Activated CD4-positive, alpha-beta T cell treated with anti-CD3 and anti-CD28 coated beads, Interleukin-2, amount 50 U/mL, for 16 hours (primary cell): ENCODE measurements at places on chromosomes 7 and 10.
A peak's percentile ranks its signal among the peaks of the same experiment; 100 is the strongest.

DNA sequence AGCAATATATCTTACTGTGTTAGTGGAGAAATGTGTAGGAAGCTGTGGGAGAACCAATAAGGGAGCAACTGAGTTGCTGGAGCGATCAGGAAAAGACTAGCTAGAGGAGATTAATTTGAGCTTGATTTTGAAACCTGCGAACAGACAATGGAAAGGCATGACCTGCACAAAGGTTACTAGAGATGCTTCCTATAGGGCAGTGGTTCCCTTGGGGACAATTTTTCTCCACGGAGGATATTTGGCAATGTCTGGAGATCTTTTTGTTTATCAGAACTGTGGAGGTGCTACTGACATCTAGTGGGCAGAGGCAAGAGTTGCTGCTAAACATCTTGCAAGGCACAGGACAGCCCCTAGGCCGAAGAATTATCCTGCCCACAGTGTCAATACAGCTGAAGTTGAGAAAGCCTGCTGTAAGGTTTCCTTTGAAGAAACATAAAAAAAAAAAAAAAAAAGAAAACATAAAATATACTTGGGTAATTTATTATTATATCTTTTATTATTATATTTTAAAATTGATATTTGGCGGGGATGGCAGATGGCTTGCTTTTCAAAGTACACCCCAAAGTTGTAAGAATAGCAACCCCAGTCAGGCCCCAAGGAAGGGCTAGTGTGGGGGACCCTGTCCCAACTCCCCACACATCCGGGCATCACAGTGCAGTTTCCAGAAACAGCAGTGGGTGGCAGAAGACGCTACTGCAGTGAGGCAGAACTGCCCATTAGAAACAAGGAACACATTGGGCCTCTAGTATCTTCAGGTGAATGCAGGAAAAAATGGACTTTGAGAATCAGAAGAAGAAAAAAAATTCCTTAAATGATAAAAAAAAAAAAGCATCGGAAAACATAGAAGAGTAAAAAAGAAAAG is 481.6 kb downstream of the SH2D4B start:
- peak; percentile 36 for DNase-seq

DNA sequence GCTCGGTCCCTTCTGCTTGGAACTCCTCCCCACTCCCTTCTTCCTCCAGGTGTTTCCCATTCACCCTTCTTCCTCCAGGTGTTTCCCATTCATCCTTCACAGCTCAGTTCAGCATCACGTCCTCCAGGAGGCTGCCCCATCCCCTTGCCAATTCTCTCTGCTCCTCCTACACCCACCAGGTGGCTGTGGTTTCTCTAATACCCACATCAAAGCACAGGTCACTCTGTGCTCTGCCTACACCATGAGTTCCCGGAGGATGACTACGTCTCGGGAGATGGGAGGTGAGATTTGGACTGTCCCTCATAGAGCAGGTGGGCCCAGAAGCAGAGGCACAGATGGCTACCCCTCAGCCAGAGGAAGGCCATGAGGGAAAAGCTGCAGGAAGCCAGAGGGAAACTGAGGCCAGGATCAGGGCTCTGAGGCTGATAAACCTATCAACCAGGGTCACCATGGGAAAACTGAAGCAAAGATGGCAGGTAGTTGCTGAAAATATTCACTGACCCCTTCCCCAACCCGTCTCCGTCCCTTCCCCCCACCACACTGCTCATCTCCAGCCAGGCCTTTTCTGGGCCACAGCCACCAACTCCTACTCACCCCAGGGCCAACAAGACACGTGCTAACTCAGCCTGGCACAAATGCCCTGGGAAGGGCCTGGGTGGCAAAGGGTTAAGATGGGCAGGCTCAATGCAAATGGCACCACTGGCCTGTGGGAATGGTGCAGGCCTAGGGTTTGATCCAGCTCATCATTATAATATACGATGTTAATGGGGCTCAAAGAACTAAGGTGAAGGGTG is 56.6 kb upstream of the CPXM2 start:
- no peak for DNase-seq

DNA sequence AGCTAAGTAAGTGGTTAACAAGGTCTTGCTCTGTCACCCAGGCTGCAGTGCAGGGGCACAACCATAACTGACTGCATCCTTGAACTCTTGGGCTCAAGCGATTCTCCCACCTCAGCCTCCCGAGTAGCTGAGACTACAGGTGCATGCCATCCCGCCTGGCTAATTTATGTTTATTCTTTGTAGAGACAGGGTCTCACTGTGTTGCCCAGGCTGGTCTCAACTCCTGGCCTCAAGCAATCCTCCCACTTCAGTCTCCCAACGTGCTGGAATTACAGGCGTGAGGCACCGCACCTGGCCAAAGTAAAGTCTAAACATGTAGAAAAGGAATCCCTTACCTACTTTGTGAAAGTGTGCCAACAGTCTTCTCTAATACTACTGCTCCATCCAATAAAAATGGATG is 17.9 kb downstream of the PARD3 start:
- no peak for DNase-seq

GRCh38 chr7:158033196-158033595 is 554.4 kb downstream of the PTPRN2 start:
- DNase-seq = no peak

DNA sequence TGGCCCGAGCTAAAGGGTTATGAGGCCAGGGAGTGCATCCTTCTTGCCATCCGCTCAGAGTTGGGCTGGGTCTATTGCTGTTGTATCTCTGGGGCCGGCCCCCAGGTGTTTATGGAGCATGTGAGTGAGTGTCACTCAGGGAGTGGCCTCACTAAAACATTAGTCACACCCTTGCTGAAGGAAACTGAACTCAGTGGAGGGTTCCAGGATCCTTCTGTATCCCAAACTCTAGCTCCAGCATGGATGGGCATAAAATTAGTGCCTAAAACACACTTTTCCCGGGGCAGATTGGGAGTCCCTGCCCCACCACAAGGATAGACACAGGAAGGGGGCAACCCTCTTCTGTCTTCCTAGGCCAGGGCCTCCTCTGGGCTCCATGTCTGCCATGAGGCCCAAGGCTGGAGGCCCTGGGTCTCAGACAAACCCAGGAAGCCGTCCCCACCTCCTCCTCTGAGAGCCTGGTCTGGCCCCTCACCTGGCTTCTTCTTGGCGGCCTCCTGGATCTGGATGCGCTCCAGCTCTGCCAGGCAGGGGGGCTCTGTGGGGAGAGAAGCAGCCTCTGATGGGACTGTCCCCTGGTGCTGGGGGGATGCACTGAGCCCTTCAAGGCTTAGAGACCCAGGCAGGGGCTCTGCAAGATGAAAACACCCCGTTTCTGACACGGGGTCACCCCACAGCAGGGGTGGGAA is 24.5 kb downstream of the SPOCK2 start:
- no peak for DNase-seq

DNA sequence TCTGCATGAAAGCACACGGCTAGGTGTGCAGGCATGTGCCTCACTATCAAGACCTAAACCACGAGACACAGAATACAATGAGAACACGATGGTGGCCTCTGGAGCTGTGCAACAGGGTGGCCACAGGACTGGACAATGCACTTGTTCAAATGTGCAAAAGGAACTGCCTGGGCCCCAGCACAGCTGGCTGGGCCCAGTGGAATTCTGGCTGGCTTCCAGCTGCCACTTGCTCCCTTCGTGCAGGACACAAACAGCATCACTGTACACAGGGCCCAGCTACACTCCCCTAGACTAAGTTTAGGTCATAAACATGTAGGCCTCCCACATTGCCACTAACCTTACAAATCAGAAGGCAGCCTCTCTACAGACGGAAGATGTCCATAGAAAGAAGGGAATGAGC is 23.4 kb downstream of the DOCK4 start:
- DNase-seq = no peak

DNA sequence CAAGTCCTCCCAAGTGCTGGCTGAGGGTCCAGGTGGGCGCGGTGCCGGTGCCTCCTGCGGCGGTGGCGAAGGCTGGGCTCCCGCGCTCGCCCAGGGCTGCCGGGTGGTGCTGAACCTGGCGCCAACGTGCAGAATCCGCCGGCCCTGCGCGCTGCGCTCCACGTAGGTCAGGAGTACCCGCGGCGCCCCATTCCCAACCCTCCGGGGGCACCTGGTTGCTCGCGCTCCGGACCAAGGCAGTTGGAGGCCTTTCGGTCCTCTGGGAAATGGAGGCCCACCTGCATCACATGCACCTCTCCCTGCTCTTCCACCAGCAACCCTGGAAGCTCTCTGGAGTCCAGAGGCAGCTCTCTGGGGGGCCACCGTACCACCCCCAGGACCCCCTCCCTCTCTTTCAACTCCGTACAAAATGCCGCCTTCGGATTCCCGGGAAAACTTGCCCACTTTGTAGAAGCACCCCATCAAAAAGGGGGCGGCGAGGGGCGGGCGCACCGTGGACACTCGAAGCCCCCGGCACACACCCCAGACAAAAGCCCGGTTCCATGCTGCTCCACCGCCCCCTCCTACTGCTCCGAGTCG is 745 bp downstream of the SLC16A9 start:
- DNase-seq = peak; percentile 31
